ENCODE measurements at places on chromosomes 3 and 15. TPM values are rescaled to one million over a fixed set of nuclear protein-coding genes. Genes with fewer than 3 reads are reported as not detected.

- peak; percentile 71 for DNase-seq
These were observed 2.0 kb upstream of the TOPBP1 start for GRCh38 chr3:133663569-133664313.

DNA sequence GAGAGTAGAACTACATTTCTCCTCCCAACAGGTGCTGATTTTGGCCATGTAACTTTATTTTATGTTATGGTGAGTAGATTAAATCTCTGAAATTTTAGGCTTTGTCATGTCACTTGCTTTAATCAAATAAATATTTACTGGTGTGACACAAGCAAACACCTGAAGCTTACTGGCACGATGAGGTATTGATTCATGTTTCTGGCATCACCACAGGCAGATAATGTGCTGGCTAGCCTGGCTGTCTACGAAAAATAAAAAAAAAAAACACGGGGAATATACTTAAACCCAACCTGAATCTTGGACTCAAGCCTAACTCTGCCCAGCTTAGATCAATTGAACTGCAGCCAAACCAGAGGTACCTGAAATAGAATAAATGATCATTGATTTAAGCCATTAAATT lies 65.6 kb upstream of the CADM2 start:
- no peak for DNase-seq

- DNase-seq, result peak; percentile 97
These were observed 37.8 kb downstream of the ZNF445 start for GRCh38 chr3:44439499-44440295.

GRCh38 chr15:37819191-37819590 lies 115.2 kb upstream of the TMCO5A start:
- DNase-seq, result no peak

- no peak for DNase-seq
These were observed 15.4 kb downstream of the APH1B start for GRCh38 chr15:63292771-63293170.

- peak; percentile 95 for DNase-seq
These were observed 37.2 kb downstream of the MYO5A start for GRCh38 chr15:52491472-52491871.

DNA sequence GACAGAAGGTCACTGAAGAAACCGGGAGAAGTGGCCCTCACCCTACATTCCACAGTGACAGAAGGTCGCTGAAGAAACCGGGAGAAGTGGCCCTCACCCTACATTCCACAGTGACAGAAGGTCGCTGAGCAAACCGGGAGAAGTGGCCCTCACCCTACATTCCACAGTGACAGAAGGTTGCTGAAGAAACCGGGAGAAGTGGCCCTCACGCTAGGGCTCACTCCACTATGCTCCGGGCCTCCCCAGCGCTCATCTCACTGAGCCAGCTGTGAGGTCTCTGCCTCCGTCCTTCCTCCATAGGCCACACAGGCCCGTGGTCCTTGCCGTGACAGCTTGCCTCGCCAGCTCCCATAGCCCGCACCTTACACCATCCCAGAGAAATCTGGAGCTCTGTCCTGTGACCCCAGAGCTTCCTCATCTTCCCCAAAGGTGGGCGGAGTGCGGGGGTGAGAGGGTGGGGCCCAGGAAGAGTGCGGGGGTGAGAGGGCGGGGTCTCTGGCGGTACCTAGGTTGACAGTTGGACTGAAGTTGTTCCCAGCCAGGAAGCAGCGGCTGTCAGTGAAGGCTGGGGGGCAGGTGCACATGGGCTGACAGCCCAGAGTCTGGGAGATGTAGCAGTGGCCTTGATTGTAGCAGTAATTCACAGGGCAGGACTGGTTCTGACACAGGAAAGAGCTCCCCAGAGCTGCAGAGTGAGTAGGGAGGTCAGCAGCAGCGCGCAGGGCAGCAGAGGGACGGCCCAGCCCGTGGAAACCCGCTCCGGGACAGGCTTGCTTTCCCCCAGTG lies 32.0 kb downstream of the MUC20 start:
- DNase-seq, result no peak

- DNase-seq, result no peak
These were observed 209.9 kb upstream of the SEMA6D start for GRCh38 chr15:47507221-47507985.

- no peak for DNase-seq
These were observed 238.6 kb downstream of the MEX3B start for GRCh38 chr15:81807186-81807585.

DNA sequence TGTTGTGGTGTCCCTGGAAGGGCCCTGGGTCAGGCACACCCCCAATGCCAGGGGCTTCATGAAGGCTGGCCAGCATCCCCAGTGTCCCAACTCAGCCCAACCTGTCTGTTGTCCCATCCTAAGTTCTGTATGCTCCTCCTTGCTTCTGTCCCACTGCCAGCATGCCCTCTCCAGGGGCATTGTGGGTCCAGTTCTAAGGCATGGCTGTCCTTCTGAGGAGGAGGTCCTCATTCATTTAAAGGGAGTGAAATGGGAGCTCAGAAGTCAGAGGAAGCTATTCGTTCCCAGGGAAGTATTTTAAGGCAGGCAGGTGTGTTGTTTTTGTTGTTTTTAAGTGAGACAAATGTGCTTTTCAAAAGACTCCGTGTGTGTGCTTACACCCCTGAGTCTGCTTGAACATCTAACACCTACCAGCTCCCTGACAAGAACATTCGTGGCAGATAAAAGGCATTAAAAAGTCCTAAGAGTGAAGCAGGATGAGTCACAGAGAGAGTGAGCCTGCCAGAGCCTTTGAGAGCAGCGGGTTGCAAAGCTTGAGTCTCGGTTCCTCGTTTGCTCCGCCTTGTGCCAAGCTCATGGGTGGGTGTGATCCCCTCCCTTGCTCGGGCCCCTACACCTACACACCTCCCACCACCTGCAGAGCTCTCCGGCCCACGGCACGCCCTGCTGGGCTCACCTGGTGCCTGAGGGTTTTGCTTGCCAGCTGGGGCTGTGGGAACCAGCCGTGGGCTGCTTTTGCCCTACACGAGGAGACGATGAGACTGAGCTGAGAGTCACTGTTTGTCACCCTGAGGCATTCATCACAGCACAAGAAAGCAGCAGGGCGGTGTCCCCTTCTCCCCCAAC lies 183.4 kb upstream of the TOPAZ1 start:
- DNase-seq, result no peak

DNA sequence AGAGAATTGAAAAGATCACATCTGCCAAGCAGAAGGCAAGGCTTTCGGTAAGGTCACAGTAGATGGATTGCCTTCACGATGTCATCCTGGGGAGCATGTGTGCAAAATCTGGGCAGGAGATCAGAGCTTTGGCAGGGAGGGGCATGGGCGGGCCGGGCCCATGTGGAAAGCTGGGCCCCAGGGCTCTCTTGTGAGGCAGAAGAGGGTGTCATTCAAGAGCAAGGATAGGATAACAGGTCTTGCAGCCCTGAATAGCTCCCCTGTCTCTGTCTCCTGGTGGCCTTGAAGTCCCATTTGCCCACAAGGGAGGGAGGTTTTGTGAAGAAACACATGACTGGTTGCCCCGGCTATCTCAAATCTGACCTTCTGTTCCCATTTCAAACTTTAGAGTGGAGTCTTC lies 172.0 kb downstream of the OPA1 start:
- DNase-seq, result no peak

DNA sequence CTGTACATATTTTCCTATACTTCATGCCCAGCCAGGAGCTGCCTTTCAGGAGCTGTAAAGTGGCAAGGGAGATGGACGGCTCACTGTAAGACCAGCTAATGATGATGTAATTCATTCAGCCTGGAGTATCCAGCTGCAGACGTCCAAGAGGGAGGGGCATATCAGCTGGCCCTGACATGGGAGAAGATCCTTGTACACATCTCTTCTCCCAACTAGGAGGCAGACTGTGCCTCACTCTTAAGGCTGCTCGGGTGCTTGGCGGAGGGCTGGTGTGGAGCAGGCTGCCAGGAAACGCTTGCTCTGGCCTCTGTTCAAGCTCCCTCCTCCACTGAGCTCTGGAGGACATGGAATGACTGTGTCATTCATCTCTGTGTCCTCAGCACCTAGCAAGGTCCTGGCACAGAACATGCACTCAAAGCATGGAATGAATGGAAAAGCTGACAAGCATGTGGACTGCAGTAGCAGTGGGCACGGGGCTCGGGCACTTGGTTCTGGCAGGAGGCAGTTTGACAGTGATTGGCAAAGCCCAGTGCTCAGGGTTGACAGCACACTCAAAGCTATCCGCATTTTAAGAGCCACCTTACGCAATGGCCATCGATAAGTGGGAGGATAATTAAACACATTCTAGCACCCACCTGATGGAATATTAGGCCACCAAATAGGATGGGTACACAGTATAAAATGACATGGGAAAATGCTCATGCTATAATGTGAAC lies 72.4 kb downstream of the TBC1D2B start:
- DNase-seq, result peak; percentile 81

- no peak for DNase-seq
These were observed 21.5 kb downstream of the MAGEF1 start for GRCh38 chr3:184690192-184690883.

IL17RE gene
- 0.14 TPM for total RNA-seq

STRIT1 gene
- not detected for total RNA-seq

ZMYND10 gene
- total RNA-seq, result 0.05 TPM

SLC22A14 gene
- 0.17 TPM for total RNA-seq

HCLS1 gene
- total RNA-seq, result 19.4 TPM

GRK7 gene
- total RNA-seq, result not detected

Data from dermis blood vessel endothelial cell (primary cell).